ENCODE measurements at places on chromosomes 2 and 18. TPM values are rescaled to one million over a fixed set of nuclear protein-coding genes. Genes with fewer than 3 reads are reported as not detected.

Gene AQP4
- total RNA-seq: not detected

Gene DNER
- total RNA-seq: 0.09 TPM

Gene RPRM
- total RNA-seq: not detected

Gene PRKAG3
- total RNA-seq: not detected

Gene EXOC6B
- 33.8 TPM for total RNA-seq

Gene CFAP65
- total RNA-seq: under 0.01 TPM

Gene CD8B2
- not detected for total RNA-seq

Gene FBLN7
- total RNA-seq: 1.2 TPM
